AG09309 (cell line): ENCODE measurements at places on chromosomes 2 and 18.

- no peak for DNase-seq
Observed at GRCh38 chr2:177073611-177074010, 139.0 kb upstream of the HNRNPA3 start.

DNA sequence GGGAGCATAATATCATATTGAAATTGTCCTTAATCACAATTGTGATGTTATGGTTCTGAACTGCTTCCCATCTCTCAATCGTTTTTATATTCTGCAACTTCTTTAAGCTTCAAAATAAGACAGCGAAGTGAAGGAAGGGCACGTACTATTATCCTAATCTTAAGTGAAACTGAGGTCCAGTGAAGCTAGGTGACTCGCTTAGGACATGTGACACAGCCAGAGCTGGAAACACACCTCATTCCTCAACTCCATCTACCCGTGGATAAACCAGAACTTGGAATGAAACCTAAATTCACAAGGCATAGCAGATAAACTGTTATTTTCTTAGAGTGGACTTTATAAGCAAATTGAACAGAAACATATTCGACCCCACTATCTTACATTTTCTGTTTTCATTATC, 191.2 kb upstream of the PXDN start:
- DNase-seq = no peak

DNA sequence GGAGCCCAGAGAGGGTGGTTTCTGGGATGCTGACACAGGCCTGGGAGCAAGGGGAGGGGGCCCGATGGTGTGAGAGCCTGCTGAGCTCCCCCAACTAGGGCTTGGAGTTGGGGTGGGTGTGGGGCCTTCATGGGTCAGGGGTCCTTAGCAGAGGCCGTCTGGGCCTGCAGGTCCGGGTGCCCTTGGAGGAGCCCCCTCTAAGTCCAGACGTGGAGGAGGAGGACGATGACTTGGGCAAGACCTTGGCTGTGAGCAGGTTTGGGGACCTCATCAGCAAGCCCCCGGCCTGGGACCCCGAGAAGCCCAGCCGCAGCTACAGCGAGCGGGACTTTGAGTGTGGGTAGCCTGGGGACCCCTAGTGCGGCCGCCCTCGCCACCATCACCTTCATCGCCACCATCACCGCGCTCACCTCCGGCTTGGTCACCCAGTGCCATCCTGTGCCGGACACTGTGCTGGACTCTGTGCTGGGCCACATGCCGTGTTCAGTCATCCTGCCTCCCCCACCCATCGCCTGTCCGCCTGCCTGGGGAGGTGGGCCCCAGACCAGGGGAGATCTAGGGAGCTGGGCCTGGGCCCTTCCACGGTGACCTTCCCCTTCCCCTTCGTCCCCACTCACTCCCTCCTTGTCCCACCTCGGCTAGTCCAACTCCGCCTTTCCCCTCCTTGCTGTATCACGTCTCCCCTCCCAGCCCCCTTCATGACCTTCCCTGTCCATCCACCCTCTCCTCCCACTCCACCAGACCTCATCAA, 980 bp downstream of the SLC4A3 start:
- DNase-seq = no peak

DNA sequence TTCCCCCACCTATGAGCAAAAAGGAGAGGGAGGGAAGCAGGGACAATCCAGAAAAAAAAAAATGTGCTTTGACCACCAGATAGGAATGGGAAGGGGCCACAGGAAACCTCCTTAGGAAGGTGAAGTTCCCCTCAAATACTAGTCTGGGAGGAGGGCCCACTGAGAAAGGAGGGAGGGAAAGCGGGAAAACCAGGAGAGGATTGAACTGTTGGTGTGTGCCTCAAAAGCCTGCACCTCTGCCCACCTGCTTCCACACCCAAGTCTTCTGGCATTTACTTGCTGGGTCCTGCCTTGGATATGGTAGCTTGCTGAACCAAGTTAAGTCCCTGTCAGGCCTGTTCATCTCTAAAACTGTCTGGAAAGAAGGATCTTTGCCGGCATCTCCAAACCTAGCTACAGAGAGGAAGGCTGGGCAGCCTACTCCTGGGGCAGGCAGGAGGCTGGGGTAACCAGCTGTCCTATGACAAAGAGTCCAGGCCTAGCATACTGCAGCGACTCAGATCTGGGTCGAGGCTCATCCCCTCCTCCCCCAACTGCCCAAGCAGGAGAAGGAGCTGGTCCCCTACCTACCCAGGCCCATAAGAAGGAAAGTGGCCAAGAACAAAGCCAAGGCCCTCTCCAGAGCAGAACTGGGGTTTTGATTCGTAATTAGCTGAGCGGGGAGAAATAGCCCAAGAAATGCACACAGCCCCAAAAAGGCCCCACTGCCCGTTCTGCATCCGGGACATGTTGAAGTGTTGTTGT, 3.0 kb downstream of the EN1 start:
- DNase-seq = no peak

DNA sequence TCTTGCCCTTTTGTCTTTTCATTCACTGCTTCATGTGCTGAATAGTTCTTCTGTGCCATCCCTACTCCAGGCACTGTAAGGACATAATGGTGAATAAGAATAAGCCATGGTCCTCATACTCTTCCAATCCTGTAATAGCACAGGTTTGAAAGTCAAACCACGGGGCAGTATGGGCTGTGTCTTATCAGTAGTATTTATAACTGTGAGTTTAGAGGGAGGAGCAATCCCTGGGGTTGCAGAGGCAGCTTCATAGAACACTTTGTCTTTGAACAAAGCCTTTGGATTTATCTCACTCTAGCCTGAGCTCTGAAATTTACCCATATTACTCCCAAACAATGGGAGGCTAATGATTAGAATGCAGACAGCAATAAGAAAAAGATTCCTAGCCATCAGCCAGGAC, 30.2 kb upstream of the ALK start:
- no peak for DNase-seq

DNA sequence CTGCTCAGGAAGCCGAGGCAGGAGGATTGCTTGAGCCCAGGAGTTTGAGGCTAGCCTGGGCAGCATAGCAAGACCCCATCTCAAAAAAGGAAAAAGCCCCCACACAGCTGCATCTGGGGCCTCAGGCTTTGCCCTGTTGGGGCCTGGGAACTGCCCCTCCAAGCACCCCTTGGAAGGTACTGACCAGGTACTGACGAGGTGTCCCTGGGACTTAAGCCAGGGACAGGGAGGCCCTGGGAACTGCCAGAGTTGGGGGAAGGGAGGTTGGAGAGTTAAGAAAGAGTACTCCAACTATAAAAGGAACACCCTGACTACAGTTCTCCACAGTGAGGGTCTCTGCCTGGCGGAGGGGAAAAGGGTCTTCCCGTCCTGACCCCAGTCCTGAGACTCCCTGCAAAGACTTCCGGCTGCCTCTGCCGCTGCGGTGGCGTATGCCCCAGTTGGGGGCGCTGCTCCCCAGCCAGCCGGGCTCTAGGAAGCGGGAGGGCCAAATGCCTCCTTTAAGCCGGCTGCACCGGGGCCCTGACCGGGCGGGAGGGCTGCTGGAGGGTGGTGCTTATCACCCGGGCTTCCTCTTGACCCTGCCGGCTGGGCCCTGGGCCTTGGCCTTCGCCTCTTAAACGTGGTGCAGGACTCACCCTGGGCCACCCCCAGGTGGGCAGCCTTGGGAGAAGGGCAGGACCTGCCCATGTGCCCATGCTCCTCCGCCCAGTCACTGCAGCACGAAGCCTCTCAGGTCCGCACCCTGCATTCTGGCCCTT, 12.8 kb downstream of the SLC30A3 start:
- no peak for DNase-seq

DNA sequence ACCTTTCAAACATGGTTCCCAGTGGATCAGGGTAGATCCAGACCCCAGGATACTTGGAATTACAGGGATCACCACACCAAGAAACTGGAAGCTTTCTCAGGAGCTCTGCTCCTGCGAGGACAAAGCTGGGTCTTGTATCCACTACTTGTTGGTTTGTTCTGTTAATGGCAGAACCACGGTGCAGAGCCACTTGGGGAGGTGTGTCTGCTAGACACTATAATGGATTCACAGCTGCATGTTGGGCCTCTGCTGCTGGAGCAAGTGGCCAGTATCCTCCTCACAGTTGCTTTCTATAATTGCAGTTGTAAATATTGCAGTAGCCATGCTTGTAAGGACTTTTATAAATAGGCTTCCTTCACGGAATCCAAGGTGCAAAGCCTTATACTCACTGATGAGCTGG, 12.9 kb downstream of the FOSL2 start:
- DNase-seq = no peak

DNA sequence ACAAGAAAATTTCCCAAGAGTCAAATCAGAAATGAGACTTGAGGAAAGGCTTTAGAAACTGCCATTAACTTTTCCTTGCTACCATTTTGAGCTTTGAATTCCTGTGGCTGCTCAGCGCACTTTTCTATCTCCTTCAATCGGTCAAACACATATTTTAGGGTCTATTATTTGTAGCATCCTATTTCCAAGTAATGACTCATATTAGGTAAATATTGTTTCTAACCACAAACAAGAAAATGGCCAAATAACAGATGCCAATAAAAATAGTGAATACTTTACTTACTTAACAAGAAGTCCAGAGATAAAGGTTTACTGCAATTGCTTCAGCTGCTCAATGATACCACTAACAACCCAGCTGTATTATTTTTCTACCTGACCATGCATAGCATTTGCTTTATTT, 29.7 kb upstream of the CCDC178 start:
- DNase-seq = no peak

DNA sequence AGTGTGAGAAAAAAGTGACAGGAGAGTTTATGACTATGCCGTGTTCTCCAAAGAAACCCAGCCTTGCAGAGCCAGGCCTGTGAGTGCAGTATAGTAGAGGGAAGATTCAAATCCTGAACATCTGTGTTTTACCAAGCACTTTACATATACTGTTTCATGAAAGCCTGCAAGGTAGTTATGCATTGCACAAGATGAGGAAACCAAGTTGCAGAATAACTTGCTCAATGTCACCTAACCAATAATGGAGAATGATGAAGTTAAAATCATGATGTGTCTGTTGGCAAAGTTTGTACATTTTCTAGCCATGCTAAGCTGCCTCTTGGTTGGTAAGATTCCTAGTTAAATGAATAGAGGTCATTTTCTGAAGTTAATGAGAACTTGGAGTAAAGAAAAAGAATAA, 29.3 kb downstream of the SYT4 start:
- no peak for DNase-seq

DNA sequence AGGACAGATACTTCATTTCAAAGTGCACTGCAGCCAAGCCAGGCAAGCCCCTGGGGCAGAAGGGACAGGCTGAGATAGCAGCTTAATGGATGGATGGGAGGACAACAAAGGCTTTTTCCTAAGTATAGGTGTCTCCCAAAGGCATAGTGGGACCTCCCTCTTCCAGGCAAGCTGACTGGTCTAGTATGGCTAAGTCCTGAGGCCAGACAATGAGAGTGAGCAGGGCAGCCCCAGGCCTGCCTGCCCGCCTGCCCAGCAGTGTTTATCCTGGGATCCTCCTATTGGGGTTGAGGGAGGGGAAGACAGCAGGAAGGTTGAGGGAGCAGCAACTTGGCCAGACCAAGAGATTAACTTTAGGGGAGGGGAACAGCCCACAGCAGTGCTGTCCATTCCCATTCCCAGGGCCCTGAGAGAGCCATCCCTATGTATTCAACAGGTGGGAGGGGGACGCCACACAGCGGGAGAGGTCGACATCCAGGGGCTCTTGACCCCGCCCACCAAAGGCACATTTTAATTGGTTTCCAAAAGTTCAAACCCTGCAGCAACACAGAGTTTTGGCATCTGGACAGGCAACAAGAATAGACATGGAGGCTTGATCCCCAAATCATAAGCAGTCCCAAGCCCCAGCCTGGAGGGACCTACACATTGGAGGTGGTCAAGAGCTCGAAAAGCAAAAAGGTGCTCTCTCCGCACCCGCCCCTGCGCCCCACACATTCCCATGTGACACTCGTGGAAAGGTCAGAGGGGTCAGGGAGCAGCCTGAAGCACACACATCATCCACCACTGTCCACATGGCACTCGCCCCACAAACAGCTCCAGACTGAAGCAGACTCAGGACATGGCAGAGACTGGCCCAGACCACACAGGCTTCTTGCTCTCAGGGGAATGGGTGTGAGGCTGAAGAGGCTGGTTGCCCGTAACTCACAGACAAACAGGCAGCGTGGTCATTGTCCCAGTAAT, 2.9 kb upstream of the SFXN5 start:
- DNase-seq = no peak

DNA sequence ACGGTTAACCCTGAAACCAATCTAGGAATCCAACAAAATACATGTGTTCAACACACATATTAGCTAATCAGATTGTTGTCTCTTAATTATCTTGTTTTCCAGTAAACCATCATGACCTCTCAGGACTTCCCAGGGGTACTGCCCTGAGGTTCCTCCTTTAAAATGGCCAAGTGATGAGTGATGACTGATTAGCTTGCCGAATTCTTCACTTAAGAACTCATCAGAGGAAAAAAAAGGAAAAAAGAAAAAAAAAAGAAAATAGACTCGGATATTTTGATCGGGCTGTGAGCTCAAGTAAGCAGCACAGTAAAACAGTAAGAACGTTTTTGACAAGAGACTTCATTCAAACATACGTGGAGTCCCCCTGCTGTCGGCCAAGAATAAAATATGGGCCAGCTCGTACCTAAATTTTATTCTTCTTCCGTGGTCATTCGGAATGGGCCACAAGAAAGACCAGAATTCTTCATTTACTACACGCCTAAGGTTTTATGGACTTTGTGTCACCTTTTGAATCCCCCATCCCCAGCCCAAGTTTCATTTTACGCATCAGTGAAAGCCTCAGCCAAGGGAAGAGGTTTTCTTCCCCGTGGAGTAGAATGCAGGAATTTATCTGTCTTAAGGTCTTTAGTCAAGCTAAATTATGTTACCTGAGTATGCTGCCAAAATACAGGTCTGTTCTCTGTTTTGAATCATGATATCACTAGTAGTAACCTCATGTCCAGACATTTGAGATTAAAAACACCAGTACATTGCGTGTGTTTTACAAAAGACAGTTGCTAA, 40.5 kb downstream of the COLEC12 start:
- no peak for DNase-seq

DNA sequence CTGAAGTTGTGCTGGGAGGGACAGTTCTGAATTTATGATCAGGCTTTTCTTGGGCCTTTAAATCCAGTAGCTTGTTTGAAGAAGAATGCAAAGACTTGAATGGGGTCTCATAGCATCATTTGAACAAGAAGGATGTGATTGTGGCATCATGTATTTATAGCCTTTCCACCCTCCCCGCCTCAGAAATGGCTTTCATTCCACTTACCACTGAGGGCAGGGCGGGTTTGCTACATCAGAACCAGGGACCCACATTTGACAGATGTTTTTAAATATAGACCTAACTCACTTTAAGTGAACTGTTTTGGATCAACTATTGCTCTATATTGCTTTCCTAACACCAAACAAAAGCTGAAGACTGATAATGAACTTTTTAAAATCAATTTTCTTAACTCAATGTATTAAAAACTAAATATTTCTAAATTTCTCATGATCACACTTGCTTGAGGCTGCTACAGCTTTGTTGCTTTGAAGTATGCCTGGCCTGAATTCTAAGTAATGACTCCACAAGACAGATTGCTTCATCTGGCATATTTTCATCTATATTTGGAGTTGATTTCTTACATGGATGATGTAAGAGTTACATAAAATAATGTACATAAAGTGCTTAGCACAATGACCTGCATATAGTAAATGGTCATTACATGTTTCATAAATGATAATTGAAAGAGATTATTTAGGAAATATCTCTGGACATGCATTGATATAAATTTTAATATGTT, 1552.9 kb upstream of the SLC39A10 start:
- DNase-seq = no peak
